Tibial artery (tissue), 4 donors: ENCODE measurements at places on chromosomes 5 and 9.

DNA sequence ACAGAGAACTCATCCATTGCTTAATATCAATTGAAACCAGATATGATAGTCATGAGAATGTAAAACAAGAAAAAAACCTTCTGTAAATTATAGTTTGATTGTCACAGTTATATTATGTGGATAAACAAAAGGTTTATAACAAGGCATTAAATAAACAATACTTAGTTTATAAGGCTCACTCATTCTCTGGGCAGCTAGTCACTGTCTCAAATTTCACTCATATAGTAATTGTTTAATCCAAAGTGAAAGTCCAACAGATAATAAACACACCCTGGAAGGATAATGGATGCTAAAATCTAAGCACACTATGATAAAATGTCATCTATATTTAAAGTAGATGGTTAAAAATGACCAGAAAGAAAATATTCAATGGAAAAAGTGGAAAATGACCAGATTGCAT is 30.8 kb upstream of the SLC12A2 start:
- DNase-seq: no peak

DNA sequence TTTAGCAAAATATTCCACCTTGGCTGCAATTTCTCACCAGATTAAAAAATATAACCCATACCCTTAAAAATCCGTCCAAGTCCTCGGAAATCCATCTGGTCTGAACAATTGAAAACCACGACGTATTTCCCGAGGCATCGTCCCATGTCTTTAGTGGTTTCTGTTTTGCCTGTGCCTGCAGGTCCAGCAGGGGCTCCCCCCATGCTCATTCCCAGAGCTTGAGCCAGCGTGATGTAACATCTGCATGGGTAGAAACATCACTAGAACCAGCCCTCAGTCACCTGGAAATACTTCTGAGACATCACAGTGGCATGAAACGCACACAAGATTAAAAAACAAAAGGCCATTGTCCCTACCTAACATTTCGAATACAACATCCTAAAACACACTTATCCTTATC is 114.0 kb downstream of the DNAH5 start:
- no peak for DNase-seq

DNA sequence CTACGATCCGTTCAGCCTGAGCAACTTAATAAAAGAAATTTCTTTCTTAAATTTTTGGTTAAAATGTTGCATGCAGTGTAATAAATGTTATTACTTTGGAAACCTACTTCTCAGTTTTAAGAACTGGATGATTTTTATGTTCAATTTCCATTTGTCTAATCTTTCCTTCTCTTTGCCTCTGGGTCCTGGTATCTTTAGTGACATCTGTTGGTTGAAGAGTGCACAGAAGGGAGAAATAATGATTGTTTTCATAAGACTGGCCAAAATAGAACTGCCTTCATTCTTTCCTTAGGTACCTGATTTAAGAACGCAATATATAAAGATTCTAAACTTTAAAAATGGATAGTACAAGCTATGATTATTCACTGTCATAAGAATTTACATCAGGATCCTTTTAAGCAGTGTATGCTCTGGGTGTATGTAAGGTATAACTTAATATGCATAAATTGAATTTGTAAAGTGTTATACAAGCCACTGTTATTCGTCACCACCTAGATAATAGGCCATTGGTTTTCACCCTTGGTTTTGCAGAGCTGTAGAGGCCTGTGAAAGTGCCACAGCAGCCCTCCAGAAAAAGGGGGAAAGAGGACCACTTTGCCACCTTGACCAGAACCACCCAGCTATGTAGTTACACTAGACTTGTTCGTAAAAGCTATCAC is 82.8 kb upstream of the TLX3 start:
- no peak for DNase-seq

- DNase-seq: no peak
Observed at GRCh38 chr9:76464706-76465105, 5.7 kb downstream of the GCNT1 start.

DNA sequence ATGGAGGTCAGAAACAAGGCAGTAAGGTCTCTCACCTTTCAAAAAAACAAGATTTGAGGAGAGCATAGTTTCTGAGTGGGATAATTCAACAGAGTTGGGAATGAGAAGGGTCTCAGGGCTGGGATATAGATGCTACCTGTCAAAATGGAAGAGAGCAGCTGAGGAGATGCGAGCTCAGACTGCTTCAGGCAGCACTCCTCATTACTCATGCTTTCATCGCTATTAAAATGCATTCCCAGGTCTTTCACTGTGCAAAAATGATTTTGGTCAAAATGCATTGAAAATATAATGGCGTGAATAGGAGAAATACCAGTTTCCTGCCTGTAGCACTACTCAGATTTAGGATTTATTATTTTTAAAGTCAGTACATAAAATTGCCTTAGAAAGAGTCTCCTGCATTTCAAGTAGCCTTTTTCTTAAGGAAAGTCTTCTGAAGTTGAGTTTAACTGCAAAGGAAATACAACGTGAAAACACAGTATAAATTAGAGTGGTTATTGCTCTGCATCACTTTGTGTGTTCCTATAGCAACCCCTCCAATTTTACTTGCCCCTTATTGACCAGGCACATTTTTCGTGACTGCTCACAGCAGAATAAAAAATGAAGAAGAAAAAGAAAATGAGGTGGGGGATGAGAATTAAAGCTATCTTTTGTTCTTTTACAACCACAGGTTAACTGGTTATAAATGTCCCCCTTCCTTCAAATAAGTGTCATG is 724.8 kb upstream of the SEMA6A start:
- no peak for DNase-seq

DNA sequence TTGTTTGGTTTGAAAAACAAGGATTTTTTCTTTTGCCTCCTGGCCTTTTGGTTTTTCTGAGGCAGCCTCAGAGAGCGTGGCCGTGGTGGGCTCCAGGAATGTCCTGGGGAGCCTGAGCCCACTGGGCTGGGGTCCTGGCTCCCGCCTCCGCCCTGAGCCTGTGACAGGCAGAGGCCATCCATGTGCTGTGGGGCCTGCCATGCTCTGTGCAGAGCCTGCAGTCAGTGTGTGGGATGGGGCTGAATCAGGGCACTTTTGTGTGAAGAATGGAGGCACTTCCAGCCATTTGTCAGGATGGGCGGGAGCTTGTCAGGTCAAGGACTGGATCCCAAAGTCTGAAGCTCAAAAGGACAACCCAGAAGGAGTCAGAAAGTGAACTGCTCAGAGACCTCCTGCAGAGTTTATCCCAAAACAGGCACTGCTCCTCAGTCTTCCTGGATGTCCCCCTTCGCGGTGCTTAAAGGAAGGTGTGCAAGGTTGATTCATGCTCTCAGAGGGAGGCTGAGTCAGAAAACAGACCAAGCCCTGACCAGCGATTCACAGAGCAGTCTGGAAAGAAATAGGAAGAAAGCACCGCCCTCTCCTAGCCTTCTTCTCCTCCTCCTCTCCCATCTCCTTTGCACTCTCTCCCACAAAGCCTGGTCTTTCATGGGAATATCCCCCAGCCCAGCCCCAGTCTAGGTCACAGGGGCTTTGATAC is 53.2 kb downstream of the MVB12B start:
- DNase-seq: no peak
